CD4-positive, alpha-beta T cell treated with Interleukin-21 for 1 hour (primary cell): ENCODE measurements at places on chromosomes 13 and 19.
A peak's percentile ranks its signal among the peaks of the same experiment; 100 is the strongest.

GRCh38 chr19:18436671-18437490 lies 1.1 kb downstream of the ISYNA1 start:
- peak; percentile 88 for DNase-seq

GRCh38 chr19:38845374-38846024 lies 4.3 kb downstream of the HNRNPL start:
- DNase-seq = no peak

DNA sequence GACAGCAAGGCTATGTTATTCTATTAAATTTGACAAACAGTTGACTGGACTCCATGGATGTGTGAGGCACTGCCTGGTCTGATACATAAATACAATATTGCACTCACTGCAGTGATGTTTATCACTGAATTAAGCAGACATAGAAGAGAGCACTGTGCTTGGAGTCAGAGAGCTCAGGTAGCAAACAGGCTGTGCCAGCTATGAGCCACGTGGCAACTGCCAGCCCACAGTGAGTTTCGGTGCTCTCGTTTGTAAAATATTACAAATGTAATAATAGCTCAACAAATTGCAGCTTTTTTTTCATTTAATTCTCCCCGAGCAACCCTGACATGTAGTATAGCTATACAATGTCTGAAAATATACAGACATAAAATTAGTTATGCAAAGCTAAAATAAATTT lies 237.3 kb downstream of the NALCN start:
- no peak for DNase-seq

DNA sequence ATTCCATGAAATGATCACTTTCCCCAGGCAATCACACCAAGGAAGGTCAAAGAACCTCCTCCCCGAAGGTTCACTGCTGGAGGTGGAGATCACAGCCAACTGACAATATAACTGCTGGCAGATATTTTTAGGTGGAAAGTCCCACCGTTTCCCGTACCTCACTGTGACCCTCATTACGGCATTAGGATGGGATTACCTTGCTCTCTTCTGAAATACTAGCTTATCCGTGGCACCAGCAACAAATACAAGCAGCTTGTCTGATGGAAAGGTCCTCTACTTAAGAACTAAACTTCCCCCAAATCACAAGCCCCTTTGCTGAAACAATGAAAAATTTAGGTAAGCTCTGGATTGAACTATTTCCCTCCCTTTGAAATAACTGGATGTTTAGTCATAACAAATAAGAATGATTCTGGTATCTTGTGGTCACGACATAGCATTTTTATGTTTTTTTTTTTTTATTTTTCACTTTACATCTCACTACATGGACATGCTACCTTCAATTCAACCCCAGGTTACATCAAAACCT lies 178.9 kb downstream of the COL4A1 start:
- DNase-seq = no peak

GRCh38 chr19:57648331-57649003 lies 15.5 kb downstream of the ZNF211 start:
- DNase-seq = no peak

DNA sequence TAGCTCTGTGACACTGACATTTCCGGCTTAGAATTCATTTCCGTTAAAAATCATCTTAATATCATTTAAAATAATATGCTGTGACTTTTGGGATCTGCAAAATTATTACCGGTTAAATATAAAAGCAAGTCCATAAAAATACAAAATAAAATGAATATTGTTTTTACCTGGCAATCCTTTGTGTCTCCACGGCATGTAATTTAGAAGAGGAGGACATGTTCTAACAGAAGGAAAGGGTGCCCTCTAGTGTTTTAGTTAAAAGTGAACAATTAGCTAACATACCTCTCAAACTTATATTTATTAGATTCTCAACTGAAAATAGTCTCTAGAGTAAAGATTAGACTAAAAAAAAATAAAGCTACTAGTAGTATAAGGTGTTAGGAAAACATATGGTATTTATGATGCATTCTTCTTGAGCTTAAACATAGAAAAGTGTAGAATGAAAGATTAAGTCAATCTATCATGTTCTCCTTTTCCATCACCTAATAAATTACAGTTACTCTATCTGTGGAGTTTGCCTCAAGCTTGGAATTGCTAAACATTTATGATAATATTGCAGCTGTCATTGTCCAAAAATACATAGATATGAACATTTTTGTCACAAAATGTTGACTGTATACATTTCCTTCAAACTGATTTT lies 676.7 kb upstream of the SPRY2 start:
- peak; percentile 12 for DNase-seq

- no peak for DNase-seq
These were observed at the start of gene LYPD4 for GRCh38 chr19:41844601-41845000. Gene LYPD4, minus strand, starts transcription at chr19:41844683. Its CDS starts 5,398 bp downstream, at chr19:41839285.

DNA sequence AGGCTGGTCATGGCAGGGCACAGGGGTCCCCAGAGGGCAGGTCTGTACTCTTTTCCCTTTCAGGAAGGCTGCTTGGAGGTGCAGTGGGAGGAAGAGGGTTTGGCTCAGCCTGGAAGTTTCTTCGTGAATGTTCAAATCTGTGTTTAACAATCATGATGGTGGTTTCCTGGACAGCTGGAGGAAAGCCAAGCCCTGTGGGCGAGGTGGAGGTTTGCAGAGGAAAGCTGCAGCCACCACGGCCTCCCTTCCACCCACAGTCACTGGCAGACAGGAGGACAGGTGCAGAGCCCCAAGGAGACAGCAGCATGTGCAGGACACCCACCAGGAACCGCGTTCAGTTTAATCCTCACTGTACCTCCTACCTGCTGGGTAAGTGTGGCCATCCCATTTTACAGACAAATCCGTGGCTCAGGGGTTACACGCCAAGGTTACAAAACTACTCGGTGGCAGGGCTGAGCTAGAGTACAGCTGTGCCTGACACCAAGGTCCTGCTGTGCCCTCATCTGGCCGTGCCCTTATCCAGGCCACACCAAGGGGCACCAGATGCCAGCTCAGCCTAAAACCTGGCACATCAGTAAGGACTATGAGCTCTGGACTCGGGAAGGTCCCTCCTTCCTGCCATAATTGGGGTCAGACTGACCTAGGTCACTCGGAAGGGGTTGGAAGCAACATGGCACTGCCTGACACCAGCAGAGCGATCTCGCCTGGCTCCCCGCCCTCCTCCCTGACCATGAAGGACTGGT lies 34.1 kb downstream of the SUGP2 start:
- no peak for DNase-seq

GRCh38 chr13:25345576-25345975 lies 26.2 kb upstream of the ATP8A2 start:
- no peak for DNase-seq

GRCh38 chr13:76886292-76887075 lies at the start of gene KCTD12:
Gene KCTD12, minus strand, starts transcription at chr13:76886405. Its CDS starts 257 bp downstream, at chr13:76886148.
- peak; percentile 78 for DNase-seq

DNA sequence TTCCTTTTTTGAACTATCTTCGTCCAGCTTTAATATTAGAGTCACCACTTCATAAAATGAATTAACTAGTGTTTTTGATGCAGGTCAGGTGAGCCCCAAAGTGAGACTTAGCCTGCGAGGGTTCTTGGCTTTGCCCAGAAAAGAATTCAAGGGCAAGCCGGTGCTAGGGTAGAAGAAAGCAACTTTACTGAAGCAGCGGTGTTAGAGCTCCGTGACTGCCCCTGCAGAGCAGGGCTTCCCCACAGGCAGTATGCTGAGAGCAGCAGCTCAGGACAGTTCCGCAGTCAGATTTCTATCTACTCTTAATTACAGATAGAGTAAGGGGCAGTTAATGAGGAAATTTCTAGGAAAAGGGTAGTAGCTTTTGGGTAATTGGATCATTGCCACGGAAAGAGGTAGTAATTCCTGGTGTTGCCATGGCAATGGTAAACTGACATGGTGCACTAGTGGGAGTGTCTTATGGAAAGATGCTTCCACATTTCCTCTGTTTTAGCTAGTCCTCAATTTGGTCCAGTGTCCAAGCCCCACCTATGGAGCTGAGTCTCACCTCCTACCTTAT lies 432.2 kb upstream of the ZNF507 start:
- no peak for DNase-seq
